ENCODE measurements at places on chromosomes 2 and 18.
A peak's percentile ranks its signal among the peaks of the same experiment; 100 is the strongest.

DNA sequence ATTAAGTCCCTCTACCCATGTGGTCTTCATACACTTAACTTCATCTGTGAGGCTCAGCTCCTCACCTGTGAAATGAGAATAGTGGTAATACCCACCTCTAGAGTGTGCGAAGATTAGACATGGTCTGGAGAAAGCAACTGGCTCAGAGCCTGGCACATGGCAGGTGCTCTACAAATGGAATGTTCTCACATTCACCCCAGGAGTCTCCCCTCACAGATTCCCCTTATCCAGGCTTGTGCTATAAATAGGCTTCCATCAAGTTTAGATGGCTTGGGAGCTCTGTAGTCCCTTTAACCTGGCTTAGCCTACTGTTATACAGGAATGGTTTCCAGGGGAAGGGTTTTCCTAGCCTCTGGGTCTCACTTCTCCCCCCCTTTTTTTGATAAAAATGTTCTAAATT is 455.9 kb downstream of the RNF144A start:
- peaks cover 40% of the 10 kb centered on the region for H3K27me3 ChIP-seq
- H3K36me3 ChIP-seq = no peaks in the 10 kb centered on the region
- no peaks in the 10 kb centered on the region for H3K4me1 ChIP-seq
- H3K27ac ChIP-seq = no peak overlapping the region
- DNase-seq = no peak

DNA sequence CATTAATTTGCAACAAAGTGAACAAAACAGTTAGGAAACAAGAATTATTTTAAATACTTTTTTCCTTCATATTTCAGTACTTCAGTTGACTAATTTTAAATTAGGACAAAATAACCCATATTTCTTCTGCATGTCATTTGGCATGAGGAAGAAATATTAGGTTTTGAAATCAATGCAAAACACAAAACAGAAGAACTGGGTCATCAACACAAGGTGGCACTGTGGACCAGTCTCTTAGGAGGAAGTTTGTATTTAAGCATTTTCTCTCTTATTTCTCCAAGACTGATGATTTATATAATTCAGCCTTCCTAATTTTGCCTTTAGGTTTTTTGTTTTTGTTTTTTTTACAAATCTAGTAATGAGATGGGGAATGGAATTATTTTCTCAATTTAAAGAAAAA is 352.8 kb upstream of the KCNH7 start:
- no peak overlapping the region for H3K4me3 ChIP-seq
- no peak overlapping the region for H3K27ac ChIP-seq
- no peaks in the 10 kb centered on the region for H3K4me1 ChIP-seq
- H3K27me3 ChIP-seq = no peaks in the 10 kb centered on the region

GRCh38 chr2:240898731-240899467 is 2.9 kb upstream of the MAB21L4 start:
- peak overlapping the region; percentile 87 for H3K27ac ChIP-seq
- H3K27me3 ChIP-seq = no peaks in the 10 kb centered on the region
- H3K4me3 ChIP-seq = peak overlapping the region; percentile 22
- peaks cover 65% of the 10 kb centered on the region for H3K4me1 ChIP-seq
- no peak for DNase-seq

- no peaks in the 10 kb centered on the region for H3K36me3 ChIP-seq
- H3K27me3 ChIP-seq = no peaks in the 10 kb centered on the region
- no peaks in the 10 kb centered on the region for H3K4me1 ChIP-seq
- no peak overlapping the region for H3K27ac ChIP-seq
These were observed 74.7 kb downstream of the KLHL14 start for GRCh38 chr18:32698153-32698552.

DNA sequence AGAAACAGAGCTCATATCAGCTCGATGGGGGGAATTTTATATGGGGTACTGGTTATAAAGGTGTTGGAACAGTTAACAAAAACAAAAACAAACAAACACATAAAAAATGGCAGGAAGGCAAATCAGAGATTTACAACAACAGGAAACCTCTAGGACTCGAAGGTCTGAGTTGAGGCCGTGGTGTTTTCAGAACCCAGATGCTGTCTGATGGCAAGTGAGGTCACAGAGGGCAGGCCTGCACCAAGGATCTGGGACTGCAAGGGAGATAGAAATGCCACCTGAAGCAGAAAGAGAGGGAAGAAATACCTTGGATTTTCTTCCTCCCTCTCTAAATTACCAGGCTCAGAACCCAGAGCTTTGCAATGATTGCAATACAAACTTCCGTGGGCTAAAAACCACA is 429.5 kb downstream of the ZNF521 start:
- DNase-seq = no peak
- H3K4me3 ChIP-seq = no peak overlapping the region
- no peaks in the 10 kb centered on the region for H3K4me1 ChIP-seq
- H3K36me3 ChIP-seq = no peaks in the 10 kb centered on the region
- H3K27me3 ChIP-seq = peaks cover 20% of the 10 kb centered on the region

DNA sequence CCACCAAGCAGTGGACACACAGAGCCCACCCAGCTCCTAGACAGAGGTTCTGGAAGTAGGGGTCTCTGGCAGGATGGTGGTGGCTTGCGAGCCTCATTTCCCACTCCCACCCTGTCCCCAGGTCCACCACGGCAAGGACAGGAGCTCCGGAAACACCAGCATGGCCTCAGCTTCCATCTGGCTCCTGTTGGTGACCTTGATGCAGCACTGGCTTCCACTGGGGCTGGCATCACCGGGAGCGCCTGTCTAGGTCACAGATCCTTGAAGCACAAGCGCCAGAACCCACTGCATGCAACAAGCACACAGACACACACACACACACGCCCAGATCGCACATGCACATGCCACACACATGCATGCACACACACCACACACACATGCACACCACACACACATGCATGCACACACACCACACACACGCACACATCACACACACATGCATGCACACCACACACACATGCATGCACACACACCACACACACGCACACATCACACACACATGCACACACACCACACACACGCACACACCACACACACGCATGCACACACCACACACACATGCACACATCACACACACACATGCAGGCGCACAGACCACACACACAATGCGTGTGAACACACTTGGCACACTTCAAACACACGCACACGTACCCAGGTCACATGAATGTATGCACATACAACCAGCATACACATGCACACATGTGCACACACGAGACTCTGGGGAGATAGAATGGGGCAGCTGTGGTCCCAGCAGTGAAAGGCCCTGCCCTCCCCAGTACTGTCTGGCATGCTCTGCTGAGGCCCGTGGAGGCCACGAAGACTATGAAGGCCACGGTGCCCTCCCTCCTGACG is 63.7 kb downstream of the TWIST2 start:
- no peak overlapping the region for H3K27ac ChIP-seq
- no peaks in the 10 kb centered on the region for H3K36me3 ChIP-seq
- no peak overlapping the region for H3K4me3 ChIP-seq
- H3K4me1 ChIP-seq = 0 out of 2 replicates have a peak, but pooled peaks cover 5% of the 10 kb centered on the region

DNA sequence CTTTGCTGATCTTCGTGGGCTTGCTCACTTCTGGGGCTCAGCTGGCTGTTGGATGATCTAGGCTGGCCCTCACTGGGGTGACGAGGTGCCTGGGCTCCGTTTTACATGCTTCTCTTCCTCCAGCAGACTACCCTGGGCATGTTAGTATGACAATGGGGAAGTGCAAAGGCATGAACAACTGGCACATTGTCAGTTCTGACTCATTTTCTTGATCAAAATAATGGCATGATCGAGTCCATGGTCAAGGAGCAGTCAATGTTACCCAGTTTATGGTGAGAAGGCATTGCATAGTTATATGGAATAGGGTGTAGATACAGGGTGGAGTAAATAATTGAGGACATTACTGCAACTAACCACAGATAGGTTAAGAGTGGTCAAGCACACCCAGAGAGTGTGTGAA is 10.0 kb upstream of the UPP2 start:
- no peaks in the 10 kb centered on the region for H3K4me1 ChIP-seq
- DNase-seq = no peak
- H3K36me3 ChIP-seq = no peaks in the 10 kb centered on the region
- H3K4me3 ChIP-seq = no peak overlapping the region
- no peaks in the 10 kb centered on the region for H3K27me3 ChIP-seq

DNA sequence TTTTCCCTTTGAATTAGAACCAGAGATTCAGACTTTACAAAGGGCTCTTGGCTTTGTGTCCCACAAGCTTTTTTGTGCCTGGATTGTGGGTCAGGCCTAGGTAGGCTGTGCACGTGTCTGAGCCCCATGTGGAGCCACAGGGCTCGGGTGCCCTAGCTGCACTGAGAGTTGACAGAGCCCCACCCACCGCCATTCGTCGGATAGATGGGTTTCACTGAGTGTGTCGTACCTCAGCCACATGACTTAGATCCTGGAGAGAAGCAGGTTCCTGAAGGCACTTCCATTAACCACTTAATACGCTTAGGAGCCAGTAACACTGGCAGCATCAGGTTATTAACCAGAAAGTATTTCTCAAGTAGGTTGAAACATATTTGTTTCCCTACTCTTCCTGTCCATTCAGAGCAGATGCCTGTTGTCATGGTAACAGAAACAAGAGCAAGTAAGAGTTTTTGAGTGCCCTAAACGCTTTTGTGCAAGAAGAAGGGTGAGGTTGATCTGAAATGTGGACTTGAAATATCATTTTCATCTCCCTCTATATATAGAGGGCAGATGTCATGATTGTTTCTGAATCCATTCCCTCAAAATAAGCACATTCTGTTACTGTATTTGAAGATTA is 30.0 kb downstream of the ADCYAP1 start:
- H3K27ac ChIP-seq = no peak overlapping the region
- peaks cover 19% of the 10 kb centered on the region for H3K4me1 ChIP-seq
- DNase-seq = no peak
- H3K4me3 ChIP-seq = no peak overlapping the region

DNA sequence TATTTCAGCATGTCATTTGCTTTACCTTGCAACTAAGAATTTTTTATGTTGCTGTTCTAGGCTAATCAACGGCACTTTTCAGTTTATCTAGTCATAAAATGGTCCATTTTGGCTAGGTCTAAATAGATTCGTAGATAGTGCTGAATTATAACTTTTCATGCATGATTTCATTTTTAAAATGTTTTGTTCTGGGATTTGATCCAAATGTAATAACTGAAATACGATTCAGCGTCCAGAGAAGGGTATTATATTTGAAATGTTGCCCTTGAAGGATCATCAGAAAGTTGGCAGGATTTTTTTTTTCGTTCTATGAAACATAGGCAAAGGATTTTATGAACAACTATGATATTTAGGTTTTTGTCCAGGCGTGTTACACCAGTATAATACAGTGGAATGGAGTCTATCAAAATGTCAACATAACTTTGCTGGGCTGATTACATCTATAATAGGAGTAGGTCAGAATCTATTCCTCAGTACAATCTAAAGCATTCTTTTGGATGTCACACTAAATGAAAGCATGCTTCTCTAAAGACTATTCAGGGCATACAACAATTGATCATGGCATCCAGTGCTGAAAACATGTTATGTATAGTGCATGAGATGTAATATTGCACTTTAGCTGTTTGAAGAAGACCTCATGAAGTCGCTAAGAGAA is 24.8 kb downstream of the TTC27 start:
- no peak for DNase-seq
- H3K27me3 ChIP-seq = no peaks in the 10 kb centered on the region
- peaks cover 12% of the 10 kb centered on the region for H3K36me3 ChIP-seq
- H3K4me3 ChIP-seq = no peak overlapping the region

GRCh38 chr2:169771021-169771420 is 27.6 kb upstream of the SSB start:
- H3K27me3 ChIP-seq = no peaks in the 10 kb centered on the region
- no peaks in the 10 kb centered on the region for H3K36me3 ChIP-seq
- no peaks in the 10 kb centered on the region for H3K4me1 ChIP-seq

DNA sequence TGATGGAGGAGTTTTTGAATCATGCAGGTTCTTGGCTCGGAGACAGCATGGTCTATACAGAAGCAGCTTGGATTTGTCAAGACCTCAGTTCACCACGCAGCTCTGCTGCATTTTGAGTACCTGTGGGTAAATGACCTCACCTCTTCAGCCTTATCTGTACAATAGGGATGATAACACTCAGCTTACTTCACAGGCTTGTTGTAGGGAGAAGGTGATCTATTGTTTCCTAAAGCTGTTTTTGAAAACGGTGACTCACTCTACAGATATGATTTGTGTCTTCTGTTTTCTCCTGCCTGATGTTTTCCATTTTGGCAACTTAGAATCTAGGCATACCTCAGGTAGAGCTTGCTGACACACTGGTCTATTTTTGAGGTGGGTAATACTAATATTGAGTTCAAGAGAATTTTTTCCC is 80.3 kb downstream of the FMNL2 start:
- H3K36me3 ChIP-seq = no peaks in the 10 kb centered on the region
- H3K27ac ChIP-seq = peak overlapping the region; percentile 60
- DNase-seq = peak; percentile 88
- peaks cover 62% of the 10 kb centered on the region for H3K4me1 ChIP-seq
- H3K27me3 ChIP-seq = no peaks in the 10 kb centered on the region

GRCh38 chr2:162056796-162057399 is 17.1 kb downstream of the DPP4 start:
- H3K36me3 ChIP-seq = no peaks in the 10 kb centered on the region
- no peak overlapping the region for H3K27ac ChIP-seq
- H3K27me3 ChIP-seq = no peaks in the 10 kb centered on the region
- no peak overlapping the region for H3K4me3 ChIP-seq
- no peak for DNase-seq

DNA sequence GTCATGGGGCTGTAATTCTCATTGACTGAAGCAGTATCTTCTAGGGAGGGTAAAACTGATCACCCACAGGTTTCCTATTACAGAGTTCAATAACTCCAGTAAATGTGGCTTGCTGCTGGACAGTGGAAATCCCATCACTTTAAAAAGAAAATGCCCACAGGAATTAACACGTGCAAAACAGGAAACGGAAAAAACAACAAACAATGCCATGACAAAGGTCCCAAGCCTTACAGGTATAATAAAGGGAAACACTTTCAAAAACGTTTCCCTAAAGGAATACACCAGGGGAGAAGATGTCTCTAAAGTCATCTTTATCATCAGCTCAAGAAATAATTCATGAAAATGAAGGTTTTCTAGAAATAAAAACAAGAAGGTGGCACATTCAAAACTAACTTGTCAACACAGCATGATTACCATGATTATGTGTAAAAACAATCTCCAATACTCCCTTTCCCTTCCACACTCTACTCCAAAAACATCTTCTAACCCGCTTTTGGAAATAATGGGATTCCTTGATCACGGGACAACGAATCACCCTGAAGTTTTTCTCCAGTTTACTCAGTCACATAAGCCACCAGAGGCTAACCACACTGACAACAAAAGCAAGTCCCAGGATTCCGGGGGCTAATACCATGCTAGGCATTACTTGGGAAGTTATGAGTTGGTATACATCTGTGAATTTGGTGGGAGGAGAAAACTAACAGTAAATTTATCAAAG is 167.9 kb downstream of the TCF4 start:
- no peaks in the 10 kb centered on the region for H3K27me3 ChIP-seq
- no peak for DNase-seq
- H3K4me1 ChIP-seq = no peaks in the 10 kb centered on the region
- H3K4me3 ChIP-seq = no peak overlapping the region
- H3K36me3 ChIP-seq = no peaks in the 10 kb centered on the region
- H3K27ac ChIP-seq = no peak overlapping the region
